ENCODE measurements at places on chromosomes 7 and 10.

- no peak for DNase-seq
These were observed 63.7 kb downstream of the PRSS58 start for GRCh38 chr7:142194201-142194600.

GRCh38 chr10:79391231-79392019 is 44.2 kb downstream of the PPIF start:
- no peak for DNase-seq

DNA sequence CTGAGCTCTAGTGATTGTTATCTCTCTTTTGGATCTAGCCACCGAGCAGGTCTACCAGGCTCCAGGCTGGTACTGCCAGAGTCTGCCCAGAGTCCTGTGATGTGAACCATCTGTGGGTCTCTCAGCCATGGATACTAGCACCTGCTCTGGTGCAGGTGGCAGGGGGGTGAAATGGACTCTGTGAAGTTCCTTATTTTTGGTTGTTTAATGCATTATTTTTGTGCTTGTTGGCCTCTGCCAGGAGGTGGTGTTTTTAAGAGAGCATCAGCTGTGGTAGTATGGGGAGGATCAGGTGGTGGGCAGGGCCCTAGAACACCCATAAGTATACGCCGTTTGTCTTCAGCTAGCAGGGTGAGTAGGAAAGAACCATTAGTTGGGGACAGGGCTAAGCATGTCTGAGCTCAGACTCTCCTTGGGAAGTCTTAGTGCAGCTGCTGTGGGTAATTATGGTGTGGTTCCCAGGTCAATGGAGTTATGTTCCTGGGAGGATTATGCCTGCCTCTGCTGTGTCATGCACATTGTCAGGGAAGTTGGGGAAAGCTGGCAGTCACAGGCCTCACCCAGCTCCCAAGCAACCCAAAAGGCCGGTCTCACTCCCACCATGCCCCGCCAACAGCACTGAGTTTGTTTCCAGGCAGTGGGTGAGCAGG is 81.8 kb downstream of the NPSR1 start:
- DNase-seq = no peak

- no peak for DNase-seq
These were observed 7.0 kb upstream of the CFAP69 start for GRCh38 chr7:90238022-90238421.

DNA sequence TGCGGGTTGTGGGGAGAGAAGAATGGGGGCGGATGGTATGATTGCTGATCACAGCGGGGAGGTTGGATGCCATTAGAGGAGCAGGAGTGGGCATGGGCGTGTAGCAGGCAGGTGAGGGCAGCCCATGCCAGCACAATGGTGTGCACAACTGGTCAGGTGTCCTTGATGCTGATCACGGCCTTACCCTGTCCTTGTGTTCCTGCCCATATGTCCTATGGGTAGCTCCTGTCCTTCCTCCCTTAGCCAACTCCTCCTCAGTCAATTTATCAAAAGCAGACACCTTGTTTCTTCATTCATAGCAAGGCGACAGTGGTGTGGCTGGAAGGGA is 30.7 kb downstream of the WDR86 start:
- no peak for DNase-seq

- DNase-seq = peak; percentile 18
These were observed 84.7 kb downstream of the SNX10 start for GRCh38 chr7:26376175-26376917.

GRCh38 chr7:91194841-91195240 is 69.4 kb upstream of the FZD1 start:
- DNase-seq = no peak

GRCh38 chr10:87660484-87661133 is 931 bp downstream of the PAPSS2 start:
- no peak for DNase-seq

GRCh38 chr10:77967611-77968022 is 41.1 kb upstream of the DLG5 start:
- DNase-seq = no peak

GRCh38 chr7:49443515-49443914 is 329.9 kb upstream of the VWC2 start:
- no peak for DNase-seq

- DNase-seq = no peak
These were observed 413.3 kb downstream of the SFMBT2 start for GRCh38 chr10:6997509-6997908.

DNA sequence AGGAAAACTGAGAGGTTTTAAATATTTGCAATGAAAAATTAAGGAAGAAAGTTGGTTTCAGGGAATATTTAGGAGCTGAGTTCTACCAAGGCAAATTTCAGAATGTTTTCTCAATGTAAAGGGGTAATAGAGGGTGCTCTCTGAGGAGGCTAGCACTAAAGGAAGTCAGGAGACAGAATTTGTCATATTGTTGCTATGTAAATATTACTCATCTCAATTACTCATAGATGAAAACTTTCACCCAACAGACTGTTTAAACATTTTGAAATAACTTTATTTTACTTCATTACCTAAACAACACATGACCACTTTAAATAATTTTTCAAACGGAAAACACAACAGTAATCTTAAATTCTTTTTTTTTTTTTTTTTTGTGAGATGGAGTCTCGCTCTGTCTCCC is 274.8 kb upstream of the NRG3 start:
- no peak for DNase-seq

GRCh38 chr10:16440396-16441133 is 3.8 kb downstream of the PTER start:
- peak; percentile 46 for DNase-seq

DNA sequence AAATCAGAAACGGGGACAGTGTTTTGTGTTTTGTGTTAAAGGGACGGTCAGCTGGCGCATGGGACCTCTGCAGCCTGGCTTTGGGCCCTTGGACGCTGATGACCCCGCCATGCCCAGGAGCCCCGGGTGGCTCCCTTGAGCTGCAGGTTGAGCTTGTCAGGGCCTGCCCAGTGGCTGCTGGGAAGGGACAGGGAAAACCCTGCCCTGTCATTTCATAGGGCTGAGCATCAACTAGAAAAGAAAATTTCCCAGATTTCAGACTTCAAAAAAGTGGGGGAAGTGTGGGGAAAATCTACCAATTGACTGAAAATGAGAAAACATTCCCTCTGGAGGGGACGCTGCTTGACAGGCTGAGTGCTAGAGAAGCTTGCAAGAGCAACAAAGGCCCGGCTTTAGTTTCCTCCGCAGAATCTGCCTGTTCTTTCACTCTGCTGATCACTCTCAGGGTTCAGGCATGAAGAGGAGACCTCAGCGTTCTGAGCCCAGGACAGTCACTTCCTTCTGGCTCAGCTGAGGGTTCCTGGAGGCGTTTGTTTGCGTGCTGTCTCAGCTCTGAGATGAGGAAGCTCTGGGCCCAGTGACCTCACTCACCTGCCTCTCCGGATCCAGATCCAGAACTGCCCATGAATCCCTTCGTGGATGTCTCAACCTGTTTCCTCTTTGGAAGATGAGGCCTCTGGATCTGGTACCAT is 18.6 kb upstream of the DNAJB6 start:
- DNase-seq = no peak

GRCh38 chr10:20276127-20276979 is 460.1 kb downstream of the PLXDC2 start:
- DNase-seq = no peak

DNA sequence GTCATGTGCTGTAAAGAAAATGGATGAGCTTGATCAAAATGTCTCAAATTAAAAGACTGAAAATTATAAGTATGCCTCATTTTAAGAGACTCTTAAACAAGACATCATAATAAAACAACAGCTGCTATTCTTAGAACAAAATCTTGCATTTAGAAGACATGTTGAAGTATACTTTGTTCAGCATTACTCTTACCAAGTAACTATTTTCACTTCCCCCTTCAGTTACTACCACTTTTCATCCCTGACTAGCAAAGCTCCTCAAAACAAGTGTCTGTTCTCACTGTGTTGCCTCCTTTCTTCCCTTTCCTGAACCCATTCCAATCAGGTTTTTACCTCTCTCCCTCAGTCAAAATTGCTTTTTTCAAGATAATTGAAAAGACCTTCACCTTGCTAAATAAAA is 31.6 kb downstream of the ELAPOR2 start:
- no peak for DNase-seq

GRCh38 chr7:151179946-151180345 is 7.1 kb downstream of the ASB10 start:
- DNase-seq = no peak

- no peak for DNase-seq
These were observed 209.2 kb upstream of the ZNF32 start for GRCh38 chr10:43857931-43858315.

DNA sequence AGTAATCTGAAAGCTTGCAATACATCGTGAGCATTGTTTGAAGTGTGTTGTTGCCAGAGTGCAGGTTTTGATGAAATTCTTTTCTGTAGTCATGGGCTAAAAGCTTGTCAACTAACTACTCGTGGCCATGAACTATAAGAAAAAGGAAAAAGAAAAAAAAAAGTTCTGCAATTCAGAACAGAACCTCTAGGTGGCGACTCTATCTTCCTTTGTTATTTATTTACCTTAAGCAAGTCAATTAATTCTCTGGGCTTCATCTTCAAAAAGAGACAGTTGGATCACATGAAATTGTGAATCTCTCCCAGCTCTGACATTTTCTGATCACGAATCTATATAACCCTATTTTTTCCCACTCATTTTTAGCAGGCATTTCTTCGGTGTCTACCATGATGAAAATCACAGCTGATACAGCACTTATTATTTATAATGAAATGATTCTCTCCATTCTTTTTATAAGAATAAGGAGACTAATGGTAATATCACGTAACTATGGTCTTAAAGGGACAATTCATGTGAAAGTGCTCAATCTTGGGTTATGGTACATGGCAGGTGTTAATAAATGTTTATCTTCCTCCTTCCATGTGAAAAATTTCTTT is 18.8 kb downstream of the TMEM196 start:
- DNase-seq = peak; percentile 18

- no peak for DNase-seq
These were observed 19.9 kb upstream of the TRUB1 start for GRCh38 chr10:114917927-114918672.

- no peak for DNase-seq
These were observed 22.6 kb upstream of the DIP2C start for GRCh38 chr10:712089-712488.

GRCh38 chr7:98365863-98366561 is 34.9 kb downstream of the BAIAP2L1 start:
- DNase-seq = no peak

- no peak for DNase-seq
These were observed 189.5 kb downstream of the JAZF1 start for GRCh38 chr7:27991006-27991528.

GRCh38 chr10:7412237-7412927 is 1.5 kb upstream of the SFMBT2 start:
- no peak for DNase-seq

- DNase-seq = no peak
These were observed 5.2 kb downstream of the RBP3 start for GRCh38 chr10:47353351-47353750.

DNA sequence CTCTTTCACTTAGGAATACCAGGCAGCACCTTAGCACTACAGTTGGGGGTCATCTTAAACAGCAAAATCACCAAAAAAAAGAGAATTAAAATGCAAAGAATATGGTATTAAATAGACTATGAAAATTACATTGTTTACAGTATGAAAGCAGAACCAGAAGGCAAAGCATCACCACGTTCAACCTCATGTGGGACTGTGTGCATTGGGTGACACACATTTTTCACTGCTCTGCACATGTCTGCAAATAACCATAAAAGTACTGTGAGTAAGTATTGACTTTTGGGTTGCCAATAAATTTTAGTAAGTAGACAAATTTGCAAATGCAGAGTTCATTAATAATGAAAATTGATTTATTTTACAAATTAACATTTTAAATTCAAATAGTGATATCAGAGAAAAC is 232.1 kb upstream of the ZWINT start:
- no peak for DNase-seq

GRCh38 chr7:20651960-20652544 is 36.6 kb downstream of the ABCB5 start:
- no peak for DNase-seq

DNA sequence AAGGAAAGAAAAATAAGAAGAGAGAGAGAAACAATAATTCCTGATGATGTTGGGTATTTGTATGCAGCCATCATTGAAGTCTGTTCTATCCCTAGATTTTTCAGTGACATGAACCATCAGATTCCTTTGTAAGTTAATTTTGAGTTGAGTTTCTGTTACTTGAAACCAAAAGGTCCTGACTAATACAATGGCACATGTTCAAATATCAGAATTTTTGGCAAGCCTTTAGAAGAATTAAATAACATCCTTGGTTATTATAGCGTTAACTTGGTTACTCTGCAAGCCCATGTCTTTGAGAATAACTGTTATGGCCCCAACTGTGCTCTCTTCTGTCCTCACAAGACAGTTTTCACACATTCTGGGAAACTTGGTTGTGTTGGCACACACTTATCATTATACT is 66.5 kb downstream of the SYPL1 start:
- no peak for DNase-seq

GRCh38 chr10:14072541-14072940 is 258.2 kb downstream of the FRMD4A start:
- no peak for DNase-seq

DNA sequence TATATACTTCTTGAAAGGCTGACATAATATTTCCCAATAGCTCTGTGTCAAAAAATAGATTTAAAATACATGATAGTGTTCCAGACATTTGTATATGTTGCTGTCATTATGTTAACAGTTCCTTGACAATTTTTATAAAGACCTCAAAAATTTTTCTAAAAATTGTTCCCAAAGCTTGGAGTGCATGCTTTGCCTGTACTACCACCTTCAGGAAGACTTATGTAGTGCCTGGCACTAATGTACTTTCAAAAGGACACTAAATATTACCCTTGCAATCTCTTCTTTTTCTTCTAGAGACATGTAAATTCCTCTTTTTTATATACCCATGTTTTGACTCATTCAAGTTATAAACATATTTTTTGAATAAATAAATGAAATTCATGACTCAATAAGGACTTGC is 48.0 kb upstream of the SP8 start:
- no peak for DNase-seq

GRCh38 chr7:106175507-106175906 is 63.4 kb upstream of the SYPL1 start:
- DNase-seq = no peak

GRCh38 chr7:141864765-141865447 is 23.6 kb upstream of the PRSS37 start:
- no peak for DNase-seq

DNA sequence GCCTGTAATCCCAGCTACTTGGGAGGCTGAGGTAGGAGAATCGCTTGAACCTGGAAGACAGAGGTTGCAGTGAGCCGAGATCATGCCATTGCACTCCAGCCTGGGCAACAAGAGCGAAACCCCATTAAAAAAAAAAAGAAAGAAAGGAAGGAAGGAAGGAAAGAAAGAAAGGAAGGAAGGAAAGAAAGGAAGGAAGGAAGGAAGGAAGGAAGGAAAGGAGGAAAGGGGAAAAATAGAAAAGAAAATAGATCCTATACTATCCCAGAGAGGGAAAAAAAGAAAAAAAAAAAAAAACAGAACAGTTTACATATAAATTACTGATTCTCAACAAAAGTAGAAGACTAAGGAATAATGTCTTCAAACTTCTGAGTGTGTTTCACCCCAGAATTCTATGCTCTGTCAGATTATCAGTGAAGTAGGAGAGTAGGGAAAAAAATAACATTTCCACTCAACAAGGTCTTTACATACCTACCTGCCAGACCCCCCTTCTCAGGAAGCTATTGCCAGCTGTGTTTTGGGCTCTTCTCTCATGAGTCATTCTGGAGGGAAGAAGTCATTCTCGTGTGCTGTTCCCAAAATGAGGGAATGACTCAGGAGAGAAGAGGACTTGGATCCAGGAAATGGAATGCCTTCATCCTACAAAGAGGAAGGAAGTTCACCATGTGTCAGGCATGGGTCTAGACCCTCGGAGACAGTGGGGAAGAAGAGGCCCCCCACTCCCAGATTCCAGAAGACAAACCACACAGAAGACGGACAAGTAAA is 20.9 kb downstream of the RGS10 start:
- DNase-seq = no peak

GRCh38 chr10:127720142-127720541 is 16.8 kb upstream of the FOXI2 start:
- DNase-seq = no peak
